ENCODE measurements at places on chromosomes 13 and 19. TPM values are rescaled to one million over a fixed set of nuclear protein-coding genes. Genes with fewer than 3 reads are reported as not detected.

The TMC4 gene
- not detected for total RNA-seq

The LMTK3 gene
- 3.0 TPM for total RNA-seq

The PSG5 gene
- not detected for total RNA-seq

The AP1M2 gene
- total RNA-seq = not detected

The SAMD4B gene
- total RNA-seq = 57.6 TPM

The DPF1 gene
- 0.48 TPM for total RNA-seq

The CYP4F8 gene
- not detected for total RNA-seq

The CYP2A7 gene
- total RNA-seq = not detected

The QPCTL gene
- 20.1 TPM for total RNA-seq

The RSPH6A gene
- total RNA-seq = 0.23 TPM

The ZNF534 gene
- total RNA-seq = not detected

The KLF12 gene
- total RNA-seq = 21.2 TPM

The ZSCAN1 gene
- not detected for total RNA-seq

The USHBP1 gene
- total RNA-seq = not detected

The KCNC3 gene
- total RNA-seq = 0.57 TPM

The CHAF1A gene
- total RNA-seq = 81.1 TPM

The B3GNT8 gene
- 0.61 TPM for total RNA-seq

The LILRB5 gene
- not detected for total RNA-seq

The OSCAR gene
- 0.29 TPM for total RNA-seq

The CD37 gene
- 102 TPM for total RNA-seq

The ASPDH gene
- total RNA-seq = not detected

The KCNN1 gene
- total RNA-seq = not detected

The KLK4 gene
- total RNA-seq = not detected
